ENCODE measurements at places on chromosomes 5 and 9.

- no peak for DNase-seq
Measured at GRCh38 chr5:92309336-92309991, 926.3 kb upstream of the ARRDC3 start.

DNA sequence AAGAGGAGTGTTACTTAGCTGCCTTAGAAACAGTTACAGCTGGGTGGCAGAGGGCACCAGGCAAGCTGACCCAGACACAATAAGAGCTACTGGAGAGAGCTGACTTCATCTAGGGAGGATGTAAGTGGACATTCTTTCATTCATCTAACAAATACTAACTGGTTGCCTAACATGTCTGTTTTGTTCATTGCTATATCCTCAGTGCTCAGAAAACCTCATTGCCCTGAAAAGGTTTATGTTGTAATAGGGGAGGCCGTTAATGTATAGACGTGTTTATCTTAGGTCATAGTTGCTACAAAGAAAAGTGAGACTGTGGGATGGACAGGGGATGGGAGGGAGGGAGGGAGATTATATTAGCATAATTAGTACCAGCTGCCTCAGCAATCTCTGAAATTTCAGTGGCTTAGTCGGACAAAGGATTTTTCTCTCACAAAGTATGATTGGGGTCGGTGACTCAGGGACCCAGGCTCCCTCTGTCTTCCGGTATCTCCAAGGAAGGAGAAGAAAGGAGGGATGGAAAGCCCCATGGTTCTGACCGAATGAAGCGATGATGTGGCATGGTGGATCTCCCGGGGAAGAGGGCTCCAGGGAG, 2.6 kb upstream of the SNX18 start:
- DNase-seq = no peak

GRCh38 chr5:58456026-58456425, 3.9 kb downstream of the PLK2 start:
- no peak for DNase-seq

DNA sequence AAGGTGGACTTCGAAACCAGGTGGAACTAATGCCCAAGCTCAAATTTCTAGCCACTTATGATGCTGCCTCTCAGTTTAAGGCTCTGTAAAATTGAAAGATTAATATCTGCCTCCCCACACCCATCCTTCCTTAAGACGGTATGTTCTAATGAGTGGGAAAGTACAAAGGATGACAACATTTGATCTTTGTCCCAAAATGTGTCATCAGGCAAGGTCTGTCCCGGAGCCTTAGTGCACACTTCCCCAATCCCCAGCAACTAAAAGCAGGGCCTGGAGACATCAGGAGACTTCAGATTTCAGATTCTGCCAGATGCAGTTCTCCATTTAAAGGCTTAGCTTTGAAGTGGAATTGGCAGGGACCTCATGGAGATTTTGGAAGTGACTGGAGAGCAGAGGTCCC, 316.5 kb downstream of the ASTN2 start:
- DNase-seq = no peak

- DNase-seq = no peak
Measured at GRCh38 chr5:131706281-131706680, 71.3 kb upstream of the RAPGEF6 start.

DNA sequence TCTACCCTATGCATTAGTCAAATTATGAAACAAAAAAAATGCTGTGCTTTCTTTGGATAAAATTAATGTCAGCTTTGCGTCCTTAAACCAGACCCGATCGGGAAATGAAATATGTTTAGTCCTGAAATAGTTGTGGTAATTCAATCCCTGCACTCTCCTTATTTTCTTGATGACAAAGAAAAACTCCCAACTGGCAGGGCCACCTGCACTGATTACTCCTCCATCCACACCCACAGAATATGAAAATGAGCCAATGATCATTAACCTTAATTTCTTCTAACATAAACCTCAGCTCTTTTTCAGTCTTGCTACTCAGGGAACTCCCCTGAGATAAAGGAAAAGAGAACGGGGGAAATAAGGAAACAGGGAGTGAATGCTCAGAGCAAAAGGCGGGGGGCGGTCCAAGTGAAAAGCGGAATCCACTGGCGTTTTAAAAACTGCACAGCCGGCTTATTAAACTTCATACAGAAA, 245.3 kb downstream of the BNC2 start:
- DNase-seq = no peak

- no peak for DNase-seq
Measured at GRCh38 chr9:33139421-33140228, 27.5 kb downstream of the B4GALT1 start.

- no peak for DNase-seq
Measured at GRCh38 chr9:71924576-71924975, 13.1 kb downstream of the C9orf85 start.

DNA sequence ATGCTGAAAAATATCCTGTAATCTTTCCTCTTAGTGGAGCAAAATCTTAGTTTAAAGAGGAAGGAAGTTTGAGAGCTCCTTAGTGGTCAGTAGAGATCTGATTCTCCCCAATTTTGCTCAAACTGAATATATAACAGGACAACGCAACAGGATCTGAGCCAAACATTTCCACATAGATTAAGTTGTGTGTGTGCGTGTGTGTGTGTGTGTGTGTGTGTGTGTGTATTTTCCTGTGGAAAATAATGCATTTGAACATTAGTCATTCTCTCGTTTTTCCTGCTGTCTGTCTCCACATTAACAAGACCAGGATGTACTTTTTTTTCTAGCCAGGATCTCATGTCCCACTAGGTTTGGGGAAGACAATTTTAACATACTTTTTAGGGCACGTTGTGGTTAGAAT, 312.1 kb upstream of the CDH18 start:
- DNase-seq = no peak

- DNase-seq = no peak
Measured at GRCh38 chr5:82991059-82991458, 86.1 kb downstream of the TMEM167A start.
